ENCODE measurements at places on chromosomes 11 and 22.

GRCh38 chr11:131712897-131713296 is 342.5 kb downstream of the NTM start:
- DNase-seq: no peak

DNA sequence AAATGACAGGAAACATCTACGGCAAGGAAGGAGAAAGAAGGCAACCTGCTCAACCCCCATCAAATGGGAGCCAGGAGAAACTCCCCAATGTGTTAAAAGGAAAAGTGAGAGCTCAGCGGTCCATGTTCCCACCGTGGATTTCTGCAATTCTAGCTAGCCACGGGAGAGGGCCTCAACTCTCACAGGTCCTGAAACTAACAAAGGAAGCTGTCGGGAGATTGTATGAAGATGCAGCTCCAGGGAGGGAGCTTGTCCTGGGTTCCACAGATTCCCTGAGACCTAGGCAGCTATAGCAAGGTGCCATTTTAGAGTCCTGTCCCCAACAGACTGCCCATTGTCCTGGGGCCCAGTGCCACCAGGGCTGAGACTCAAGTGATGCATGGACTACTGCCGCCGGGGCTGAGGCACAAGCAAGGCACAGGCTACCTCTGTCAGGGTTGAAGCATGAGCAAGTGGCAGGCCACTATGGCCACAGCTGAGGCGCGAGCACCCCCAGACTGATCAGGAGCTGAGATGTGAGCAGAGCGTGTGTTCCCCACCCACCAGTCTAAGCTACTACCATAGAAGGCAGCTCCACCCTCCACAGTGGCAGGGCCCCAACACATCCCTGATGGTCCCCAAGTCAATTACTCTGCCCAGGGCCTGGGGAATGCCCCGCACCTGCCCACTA is 31.3 kb downstream of the RSF1 start:
- no peak for DNase-seq

DNA sequence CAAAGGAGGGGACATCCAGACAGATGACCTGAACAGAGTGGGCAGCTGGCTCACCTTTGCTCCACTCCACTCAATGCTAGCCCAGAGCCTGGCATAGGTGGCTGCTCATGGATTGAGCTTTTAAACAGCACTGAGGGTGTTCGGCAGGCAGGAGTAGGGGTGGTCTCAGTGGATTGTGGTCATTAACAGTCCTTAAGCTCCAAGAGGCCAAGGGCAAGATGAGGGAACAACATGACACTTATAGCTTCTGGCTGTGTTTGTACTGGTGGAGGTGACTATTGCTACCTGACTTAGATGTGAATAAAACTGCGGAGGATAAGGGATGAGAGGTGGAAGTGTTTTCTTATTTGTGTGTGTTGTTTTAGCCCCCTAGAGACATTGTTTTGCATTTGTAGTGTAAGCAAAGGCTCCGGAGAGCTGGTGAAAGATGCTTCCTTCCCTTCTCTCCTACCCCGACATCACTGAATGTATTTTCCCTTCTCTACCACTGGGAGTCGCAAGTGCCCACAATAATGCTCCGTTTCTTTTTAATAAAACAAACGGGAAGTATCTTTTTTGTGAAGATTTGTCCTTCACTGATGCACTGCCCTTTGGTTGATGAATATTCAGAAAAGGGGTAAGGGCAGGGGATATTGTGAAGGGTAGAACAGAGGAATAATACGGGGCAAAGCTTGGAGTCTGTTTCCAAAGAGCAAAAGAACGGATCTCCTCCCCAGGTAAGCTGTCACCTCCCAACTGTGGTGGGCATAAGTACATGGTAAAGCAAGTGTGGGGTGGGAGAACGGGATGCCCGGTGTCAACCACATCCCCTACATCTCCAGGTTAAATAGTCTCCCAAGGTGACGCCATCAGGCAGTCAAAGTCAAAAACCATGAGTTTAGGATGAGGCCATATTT is 27.5 kb upstream of the MTNR1B start:
- no peak for DNase-seq

GRCh38 chr11:120192831-120193625 is 17.8 kb upstream of the OAF start:
- no peak for DNase-seq

GRCh38 chr22:35119494-35119893 is 53.5 kb downstream of the ISX start:
- DNase-seq: no peak

DNA sequence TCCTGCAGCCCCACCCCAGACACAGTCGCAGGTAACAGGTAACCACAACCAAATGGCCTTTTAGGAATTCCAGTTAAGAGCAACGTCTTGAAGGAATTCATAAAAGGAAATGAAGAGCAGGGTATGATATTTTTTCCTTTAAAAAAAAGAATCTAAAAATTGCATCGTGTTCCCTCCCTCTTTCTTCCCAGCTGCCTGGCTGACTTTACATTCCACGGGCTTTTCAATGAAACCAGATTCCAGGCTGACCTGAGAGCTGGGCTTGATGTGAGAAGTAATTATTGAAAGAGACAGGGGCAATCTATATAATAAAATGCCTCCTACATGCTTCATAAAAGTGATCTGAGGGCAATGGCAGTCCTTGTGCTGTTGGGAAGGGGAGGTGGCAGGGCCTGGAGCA is 57.3 kb upstream of the EIF3D start:
- DNase-seq: no peak

All from activated CD8-positive, alpha-beta memory T cell treated with anti-CD3 and anti-CD28 coated beads for 1 hour (primary cell).